ENCODE measurements at places on chromosomes 2 and 18.

DNA sequence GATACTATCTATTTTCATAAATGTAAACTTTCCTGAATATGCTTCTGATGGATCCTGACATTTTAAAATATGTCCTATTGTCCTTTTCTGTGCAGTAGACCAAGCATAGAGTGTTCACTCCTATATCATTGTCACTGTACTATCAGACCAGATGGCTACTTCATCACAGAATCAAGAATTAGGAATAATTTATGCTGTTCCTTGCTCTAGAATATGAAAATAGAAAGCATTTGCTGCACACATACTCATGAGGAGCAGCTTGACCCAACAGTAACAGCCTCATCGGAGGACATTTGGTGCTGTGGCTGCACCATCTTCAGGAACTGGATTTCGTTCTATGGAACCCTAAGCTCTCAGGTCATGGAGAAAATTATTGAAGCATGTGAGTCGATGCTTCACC, 468.9 kb upstream of the HNRNPA3 start:
- DNase-seq: no peak

GRCh38 chr2:76310894-76311633, 600.3 kb upstream of the GCFC2 start:
- DNase-seq: no peak

DNA sequence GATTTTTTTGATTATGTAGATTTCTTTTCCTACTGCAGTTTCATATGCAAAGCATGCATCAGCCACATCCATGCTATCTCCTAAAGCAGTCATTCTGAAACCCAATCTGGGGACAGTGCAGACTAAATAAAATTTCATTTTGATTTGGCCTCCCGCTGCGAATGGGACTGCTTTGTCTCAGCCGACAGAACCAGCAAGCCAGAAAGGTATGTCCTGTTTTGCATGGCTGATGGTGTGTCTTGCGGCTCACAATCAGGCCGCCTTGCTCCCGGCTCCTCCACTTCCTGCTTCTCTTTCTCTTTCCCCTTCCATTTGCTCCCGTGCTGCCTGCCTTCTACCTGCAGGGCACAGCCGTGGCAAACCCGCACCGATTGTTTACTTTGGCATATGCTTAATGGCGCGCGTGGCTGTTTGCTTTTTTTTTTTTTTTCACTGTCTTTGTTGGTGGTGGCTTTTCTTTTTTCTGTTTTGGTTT, 419.6 kb upstream of the POU3F3 start:
- DNase-seq: no peak

GRCh38 chr2:202934456-202934855, 22.4 kb downstream of the CARF start:
- no peak for DNase-seq

- no peak for DNase-seq
These were observed 97.2 kb downstream of the PIK3C3 start for GRCh38 chr18:42052122-42052708.

DNA sequence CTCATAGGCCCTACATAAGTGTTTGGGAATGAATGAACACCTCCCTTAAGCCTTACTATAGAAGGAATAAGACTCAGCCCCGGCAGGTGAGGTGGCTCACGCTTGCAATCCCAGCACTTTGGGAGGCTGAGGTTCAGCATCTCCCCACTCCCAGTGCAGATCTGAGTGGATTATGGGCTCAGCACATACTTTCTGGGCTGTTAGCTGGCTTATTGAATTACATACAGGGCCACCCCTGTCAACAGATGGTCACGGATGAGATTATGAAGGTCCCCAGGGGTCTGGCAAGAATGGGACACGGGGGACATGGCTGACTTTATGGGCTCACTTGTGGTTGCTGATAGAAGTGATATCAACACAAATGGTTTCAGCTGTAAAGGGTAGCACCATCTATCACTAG, 322.3 kb downstream of the TSN start:
- no peak for DNase-seq

- DNase-seq: no peak
These were observed 1669.5 kb upstream of the DDX18 start for GRCh38 chr2:116145031-116145430.

Data from D721Med (cell line).